K562 (cell line): ENCODE measurements at places on chromosomes 3 and 15. TPM values are rescaled to one million over a fixed set of nuclear protein-coding genes. Genes with fewer than 3 reads are reported as not detected.

- DNase-seq, result no peak
Observed at GRCh38 chr3:50671331-50671730, 3.4 kb upstream of the DOCK3 start.

DNA sequence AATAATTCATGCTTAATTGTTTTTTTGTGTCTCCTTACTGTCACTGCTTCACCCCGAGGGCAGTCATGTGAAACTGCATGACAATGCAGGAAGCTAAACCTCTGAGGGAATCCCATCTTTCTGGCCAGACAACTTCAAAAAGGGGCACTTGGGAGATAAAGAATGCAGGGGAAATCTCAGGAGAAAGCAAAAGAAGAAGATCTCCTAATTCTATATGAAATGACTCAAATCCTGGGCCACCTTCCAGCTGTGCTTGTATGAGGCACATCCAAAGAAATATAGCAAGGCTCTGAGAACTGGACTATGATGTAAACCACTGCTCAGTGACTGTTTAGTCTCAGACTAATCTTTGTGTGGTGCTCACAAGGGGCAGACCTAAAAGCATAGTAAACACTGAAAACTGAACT lies 22.6 kb upstream of the UMPS start:
- DNase-seq, result no peak

DNA sequence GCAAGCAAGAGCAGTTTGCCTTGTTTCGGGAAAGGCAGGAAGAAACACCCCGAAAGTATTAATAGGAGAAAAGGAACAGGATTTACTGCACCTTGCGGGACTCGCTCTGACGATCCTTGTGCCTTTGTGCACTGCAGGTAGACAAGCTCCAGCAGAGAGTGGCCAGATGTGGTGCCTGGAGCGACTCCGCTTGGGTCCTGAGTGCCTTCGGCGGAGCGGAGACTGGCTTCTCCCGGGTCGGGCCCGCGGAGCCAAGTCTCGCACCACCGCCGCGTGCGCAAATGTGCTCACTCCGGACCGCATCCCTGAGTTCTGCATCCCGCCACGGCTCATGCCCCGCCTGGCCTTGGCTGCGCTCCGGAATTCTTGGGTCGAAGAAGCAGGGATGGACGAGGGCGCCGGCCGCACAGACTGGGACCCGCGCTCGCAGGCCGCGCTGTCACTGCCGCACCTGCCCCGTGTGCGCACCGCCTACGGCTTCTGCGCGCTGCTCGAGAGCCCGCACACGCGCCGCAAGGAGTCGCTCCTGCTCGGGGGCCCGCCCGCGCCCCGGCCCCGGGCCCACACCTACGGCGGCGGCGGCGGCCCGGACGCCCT lies 769 bp downstream of the C2CD4A start:
- DNase-seq, result no peak

DNA sequence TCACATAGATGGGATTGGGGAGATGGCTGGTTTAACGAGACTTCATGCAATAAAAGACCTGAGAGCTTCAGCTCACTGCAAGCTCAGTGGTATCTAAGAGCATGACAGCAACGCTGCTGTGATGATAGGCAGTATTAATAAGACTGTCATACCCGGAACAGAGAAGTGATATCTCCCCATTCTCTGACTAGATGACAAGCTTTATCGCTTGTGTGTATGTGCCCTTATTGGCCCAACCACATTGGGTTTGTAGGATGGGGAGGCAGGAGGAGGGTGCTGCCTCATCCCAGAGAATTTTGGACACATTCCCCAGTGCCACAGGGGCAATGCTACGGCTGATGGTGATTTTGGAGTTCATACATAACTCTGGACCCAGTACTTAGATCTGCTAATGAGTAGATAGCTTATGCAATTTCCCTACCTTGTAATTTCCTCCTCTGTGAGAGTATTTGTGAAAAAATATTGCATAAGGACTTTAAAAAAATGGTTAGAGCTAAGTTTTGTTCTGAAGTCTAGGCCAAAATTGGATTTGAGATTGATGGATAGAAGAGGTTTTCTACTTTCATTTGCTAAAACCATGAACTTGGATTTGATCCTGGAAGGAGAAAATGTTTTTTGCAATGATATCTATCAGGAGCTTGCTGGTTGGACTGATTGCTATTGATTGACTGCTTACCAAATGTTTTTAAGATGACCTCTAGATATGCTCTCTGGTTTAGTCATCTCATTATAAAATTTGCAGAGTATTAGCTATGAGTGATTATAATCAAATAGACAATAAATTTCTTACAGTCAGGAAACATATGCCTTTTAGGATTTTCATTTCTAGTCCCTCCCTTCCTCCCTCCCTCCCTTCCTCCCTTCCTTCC lies 14.0 kb upstream of the TMEM212 start:
- DNase-seq, result no peak

Gene CTXN2
- total RNA-seq, result not detected in 2 replicates
